ENCODE measurements at places on chromosomes 16 and 17.

- DNase-seq, result no peak
Observed at GRCh38 chr16:70455910-70456309, 1.5 kb downstream of the FCSK start.

DNA sequence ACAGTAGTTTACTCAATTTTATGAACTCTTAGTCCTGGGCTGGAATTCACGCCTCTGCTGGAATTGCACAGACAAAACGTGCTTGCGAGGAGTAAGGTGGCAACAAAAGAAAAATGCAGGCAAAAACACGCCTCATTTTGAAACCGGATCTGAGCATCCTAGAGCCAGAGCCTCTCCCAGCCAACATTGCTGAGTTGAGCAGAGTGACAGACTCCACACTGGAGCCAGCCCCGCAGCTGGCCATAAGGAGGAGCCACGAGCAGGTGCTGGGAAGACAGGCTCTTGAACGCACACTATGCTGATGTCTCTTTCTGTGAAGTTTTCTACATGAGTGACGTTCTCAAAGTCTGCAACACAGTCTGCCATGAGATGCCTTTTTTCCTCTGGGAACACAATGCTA, 14.6 kb upstream of the HSBP1 start:
- no peak for DNase-seq

GRCh38 chr17:37147301-37147812, 198.6 kb downstream of the AATF start:
- DNase-seq, result no peak

DNA sequence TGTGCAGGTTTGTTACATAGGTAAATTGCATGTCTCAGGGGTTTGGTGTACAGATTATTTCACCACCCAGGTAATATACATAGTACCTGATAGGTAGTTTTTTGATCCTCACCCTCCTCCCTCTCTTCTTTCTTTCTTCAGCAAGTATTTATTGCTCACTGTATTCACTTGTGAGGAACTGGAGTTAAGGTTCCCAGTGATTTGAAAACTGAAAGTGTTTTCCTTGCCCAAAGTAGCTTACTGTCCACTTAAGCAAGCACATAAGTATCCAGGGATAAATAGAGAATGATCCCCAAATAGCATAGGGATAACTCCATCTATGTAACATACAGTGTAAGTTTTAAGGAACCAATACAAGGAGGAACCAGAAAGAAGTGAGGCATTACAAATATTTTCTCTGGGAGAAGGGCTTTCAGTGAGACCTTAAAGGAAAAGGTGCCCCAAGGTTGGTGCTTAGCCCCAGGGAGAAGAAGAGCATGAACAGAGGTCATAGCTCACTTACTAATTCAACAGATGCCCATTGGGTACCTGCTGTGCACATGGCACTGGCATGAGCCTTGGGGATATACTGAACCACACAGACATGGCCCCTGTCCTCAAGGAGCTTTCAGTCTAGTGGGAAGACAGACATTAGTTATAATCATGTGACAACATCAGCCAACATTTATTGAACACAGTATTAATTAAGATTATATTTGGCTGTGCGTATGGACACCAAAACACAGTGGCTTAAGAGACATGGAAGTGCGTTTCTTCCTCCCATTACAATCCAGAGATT, 17.0 kb downstream of the MYL4 start:
- DNase-seq, result no peak

DNA sequence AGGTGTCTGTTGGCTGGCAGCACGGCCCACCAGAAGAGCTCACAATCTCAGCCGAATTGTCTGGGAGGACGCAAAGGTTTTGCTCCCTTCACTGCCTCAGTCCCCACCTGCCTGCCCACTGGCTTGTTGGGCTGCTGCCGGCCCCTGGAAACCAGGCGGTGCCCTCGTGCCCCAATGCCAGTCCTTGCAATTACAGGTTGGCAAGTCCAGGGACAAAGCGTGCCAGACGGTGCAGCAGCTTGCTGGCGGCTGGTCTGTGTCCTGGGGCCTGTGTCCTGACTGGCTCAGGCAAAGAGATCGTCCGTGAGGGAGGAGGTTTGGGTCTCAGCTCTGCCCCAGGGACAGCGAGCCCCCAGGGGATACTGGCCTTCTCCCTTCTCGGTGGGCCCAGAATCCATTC, 24.6 kb upstream of the SPNS2 start:
- DNase-seq, result no peak

DNA sequence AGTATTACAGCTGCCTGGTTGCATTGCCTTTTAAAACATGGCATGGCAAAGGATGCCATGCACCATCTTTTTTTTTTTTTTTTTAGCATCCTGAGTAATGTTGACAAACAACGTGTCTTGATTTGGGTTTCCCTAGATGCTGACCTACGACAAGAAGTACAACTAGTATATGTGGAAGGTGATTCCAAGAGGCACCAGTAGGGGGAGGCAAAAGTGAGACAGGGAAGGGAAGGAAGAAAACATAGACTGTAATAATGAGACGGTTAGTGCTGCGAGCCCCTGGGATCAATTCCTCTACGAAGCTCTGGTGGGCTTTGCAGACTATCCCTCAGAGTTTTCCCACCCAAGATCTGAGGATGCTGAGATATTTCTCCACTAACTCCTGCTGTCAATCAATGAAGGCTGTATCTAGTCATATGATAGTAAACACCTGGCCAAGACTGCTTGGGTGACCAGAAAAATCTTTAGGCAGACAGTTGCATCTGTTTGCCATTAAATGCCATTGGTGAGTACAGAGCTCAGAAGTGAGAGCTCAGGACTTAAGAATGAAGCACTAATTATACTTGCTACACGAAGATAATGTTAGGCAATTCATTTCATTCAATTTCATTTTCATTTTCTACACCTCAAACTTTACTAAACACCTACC, 458.6 kb upstream of the GOT2 start:
- no peak for DNase-seq

DNA sequence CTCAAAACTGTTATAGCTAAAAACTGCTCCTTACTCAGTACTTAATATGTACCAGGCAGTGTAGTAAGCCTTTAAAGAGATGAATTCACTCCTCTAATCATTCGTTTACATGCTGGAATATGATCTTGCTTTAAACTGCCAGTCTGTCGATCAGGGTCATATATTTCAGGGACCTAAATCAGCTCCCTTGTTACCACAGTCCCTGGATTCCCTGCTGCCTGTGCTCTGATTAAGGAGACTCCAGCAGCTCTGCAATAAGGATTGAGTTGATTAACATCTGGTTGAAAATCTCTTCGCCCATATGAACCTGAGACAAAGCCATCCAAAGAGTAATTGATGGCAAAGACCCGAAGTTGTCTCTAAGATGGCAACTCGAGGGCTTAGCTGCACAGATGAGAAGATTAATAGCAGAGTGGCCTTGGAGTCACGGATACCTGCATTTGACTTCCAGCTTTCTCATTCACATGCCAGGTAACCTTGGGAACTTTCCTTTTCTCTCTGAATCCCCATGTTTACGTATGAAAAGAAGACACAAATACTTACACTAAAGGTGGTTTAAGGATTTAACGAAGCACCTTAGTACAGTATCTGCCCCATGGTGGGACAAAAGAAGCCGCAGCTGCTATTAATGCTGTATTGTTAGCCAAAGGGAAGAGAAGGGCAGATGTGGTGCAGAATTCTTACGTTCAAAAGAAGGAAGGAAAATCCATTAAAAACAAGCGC, 68.2 kb downstream of the VAT1L start:
- no peak for DNase-seq

- no peak for DNase-seq
Observed at GRCh38 chr17:82939621-82940135, 99.9 kb upstream of the ZNF750 start.

DNA sequence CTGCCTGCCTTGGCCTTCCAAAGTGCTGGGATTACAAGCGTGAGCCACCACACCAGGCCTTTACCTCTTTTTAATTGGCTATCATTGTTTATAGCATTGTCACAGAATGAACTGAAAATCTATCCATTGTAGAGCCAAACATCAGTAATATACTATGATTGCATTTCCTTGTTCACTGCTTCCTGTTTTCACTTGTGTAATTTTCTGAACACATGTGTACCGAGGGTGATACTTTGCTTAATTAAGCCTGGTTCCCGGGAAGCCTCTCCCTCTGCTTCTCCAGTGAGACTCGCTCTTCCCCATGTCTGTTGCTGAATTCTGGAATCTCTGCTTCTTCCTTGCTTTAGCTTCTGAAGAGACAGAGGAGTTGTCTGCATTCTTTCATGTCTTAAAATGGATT, 33.1 kb downstream of the POLR3E start:
- no peak for DNase-seq

DNA sequence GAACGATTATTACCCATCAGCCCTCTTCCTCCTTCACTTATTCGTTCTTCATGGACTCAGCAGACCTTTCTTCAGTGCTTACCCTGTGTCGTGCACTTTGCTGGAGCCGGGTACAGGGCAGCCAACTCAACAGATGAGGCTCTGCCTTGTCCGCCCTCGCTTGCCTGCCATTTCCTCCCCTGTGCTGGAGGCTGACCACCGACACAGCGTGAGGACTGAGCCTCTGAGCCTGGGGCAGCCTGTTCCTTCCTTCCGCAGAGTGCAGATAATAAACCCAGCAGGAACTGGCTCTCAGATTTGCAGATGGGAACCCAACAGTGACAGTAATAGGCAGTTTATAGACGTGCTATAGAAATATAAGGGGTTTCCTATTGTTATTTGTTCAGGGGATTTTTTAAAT, 7.0 kb upstream of the SLC39A11 start:
- DNase-seq, result no peak

DNA sequence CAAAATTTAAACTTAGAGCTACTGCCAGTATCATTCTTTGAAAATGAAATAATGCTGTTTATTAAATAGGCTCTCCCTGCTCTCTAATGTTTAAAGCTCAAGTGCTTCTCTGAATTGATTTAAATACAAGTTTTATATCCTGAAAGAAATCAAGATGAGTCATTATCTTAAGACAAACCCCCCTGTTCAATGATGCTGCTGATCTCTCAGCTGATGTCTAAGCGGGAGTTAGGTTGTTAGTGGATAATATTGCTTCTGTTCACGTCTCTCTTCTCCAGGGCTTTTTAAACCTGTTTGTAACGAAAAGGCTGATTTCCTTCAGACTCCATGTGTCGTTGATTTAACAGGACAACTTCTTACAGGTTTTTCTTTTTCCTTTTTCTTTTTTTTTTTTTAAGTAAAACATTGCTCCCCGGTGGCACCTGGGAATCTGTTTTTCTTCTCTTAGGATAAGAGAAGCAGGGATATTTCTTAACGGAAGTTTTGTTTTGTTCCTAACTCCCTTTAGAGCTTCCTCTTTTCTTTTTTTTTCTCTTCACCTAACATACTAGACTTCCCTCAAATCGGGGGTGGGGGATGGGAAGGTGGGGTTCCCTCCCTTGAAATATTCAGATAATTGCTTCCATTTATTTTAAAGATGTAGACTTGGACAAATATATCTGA, 807 bp upstream of the LYRM9 start:
- DNase-seq, result no peak

DNA sequence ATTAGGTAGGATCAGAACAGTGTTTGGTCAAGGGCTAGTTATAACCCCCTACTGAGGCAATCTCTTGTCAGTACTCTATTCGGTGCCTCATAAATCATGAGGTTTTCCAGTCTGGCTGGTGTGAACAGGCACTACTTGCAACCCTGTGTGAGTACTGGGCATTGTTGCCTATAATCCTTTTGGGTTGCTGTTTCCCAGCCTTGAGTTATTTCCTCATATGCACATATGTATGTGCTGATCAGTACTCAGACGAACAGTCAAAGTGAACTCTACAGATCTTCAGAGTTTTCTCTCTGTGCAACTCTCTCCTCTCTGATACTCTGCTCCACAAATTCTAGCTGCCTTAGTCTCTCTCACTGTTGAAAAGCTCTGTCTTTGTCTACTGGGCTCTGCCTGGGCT, 164.3 kb downstream of the CDK5R1 start:
- no peak for DNase-seq

DNA sequence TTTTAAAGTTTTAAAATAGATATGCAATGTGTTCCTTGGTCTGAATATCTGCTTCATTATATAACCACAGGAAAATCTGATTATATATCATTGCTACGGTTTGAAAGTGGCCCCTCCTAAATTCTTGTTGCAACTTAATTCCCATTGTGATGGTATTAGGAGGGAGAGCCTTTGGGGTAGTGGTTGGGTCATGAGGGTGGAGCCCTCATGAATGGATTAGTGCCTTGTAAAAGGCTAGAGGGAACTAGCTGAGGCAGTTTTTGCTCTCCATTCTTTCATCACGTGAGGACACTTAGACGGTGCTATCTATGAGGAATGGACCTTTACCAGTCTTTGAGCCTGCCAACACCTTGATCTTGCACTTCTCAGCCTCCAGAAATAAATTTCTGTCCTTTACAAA, 7.6 kb downstream of the ABCA6 start:
- no peak for DNase-seq

- DNase-seq, result no peak
Observed at GRCh38 chr16:19294156-19294649, 8.7 kb downstream of the CLEC19A start.

DNA sequence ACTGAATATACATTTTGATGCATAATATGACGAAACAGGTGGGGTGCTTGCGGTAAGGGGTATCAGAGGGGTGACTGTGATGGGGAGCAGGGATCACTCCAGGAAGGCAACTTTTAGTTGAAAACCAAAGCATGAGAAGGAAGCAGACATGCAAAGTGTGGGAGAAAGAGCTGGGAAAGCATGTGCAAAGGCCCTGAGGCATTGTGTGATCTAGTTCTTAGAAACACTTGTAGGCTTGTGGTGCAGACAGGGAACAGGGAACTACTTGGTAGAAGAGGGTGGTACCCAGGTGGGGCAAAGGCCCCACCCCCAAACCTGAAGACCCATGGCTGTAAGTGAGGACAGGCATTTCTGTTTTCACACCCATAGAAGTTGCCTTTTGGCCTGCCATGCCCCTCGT, 459.9 kb upstream of the EEF2KMT start:
- no peak for DNase-seq

DNA sequence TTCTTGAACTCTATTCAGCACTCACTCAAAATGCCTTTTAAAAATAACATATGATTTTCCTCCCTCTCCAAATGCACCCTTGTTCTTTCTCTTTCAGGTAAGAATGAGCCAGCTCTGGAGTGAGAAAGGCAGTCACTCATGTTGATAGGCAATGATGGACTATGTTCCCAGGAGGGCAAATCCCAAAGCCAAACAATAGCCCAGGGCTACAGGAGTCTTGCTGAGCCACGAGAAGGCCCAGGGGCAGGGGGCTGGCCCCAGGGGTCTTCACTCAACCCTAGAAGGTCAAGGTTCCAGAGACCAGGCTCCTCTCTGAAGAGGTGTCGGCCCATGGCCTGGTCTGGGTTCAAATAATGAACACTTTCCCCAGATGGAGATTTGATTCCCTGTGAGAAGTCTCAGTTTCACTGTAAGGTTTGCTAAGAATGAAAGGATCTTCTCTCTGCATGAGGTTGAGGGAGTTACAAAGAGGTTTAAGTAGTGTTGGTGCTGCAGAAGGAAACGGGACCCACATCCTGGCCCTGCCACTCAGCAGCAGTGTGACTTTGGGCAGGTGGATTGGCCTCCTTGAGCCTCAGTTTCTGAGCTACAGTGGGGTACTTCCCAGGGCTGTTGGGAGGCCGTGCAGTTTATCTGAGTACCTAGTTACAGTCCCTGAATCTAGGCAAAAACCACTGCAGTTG, 49.0 kb downstream of the RTN4RL1 start:
- no peak for DNase-seq

GRCh38 chr16:4266372-4266771, 6.5 kb downstream of the TFAP4 start:
- no peak for DNase-seq

Measured in cortex of kidney (tissue), 1 donor.